Endothelial cell (in vitro differentiated cells): ENCODE measurements at places on chromosomes 2 and 18.

- DNase-seq = no peak
These were observed at the start of gene XDH for GRCh38 chr2:31414601-31415241. Gene XDH (minus strand): TSS chr2:31414742. CDS start chr2:31414666, 76 bp downstream.

GRCh38 chr2:231134910-231135655 lies 10.2 kb upstream of the HTR2B start:
- DNase-seq = no peak

DNA sequence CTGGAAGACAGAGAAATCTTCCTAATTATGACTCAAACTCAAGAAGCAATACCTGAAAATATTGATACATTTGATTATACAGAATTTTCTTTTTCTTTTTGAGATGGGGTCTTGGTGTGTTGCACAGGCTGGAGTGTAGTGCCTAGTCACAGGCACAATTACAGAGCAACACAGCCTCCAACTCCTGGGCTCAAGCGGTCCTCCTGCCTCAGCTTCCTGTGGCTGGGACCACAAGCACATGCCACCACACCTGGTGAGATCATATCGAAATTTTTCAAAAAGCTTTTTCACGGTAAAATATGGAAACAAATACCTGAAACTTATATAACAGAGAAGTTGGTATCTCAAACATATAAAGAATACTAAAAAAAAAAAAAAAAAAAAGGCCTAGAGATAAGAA lies 27.9 kb downstream of the TGFBRAP1 start:
- no peak for DNase-seq

GRCh38 chr2:182655750-182656149 lies 60.3 kb upstream of the DNAJC10 start:
- no peak for DNase-seq

DNA sequence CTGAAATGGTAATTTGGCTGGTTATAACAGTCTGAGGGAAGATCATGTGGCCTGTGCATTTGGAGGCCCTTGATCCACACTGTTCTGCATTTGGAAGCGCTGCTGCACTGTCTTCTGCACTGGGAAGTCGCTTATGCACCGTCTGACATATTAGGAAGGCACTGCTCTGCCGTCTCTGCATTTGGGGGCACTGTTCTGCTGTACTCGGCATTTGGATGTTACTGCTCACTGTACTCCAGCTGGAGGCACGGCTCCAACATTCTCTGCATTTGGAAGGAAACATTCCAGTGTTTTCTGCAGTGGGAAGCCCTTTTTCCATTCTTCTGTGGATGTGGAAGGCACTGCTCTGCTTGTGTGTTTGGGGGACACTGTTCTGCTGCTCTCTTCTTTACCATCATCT lies 9.6 kb upstream of the PROM2 start:
- no peak for DNase-seq

DNA sequence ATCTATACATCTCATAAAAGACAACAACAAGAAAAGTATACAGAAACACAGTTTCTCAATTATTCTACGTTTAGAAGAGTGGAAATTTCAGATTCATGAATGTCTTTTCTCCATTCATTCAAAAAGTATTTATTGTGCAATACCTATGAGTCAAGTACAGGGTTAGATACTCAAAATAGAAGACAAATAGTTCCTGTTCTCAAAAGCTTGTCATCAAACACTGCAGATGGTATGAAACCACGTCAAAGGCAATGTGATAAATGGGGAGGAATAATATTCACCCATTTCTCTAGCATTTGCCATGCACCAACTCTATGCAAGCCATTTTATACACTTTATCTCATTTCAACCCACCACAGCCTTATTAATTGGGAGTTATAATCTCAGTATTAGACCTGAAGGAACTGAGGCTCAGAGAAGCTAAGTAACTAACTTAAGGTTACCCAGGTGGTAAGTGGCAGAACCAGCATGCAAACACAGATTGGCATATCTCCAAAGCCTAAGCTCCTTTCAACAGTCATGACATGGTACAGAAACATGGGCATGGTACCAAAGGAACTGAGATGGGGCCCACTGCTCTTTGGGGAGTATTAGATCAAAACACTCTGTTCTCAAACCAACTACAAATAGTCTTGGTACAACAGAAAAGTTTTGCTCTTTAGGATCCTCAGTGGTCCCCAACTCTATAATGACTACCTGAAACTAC lies 67.2 kb upstream of the NPAS2 start:
- DNase-seq = no peak

GRCh38 chr18:58231930-58232329 lies 187.9 kb downstream of the NEDD4L start:
- DNase-seq = no peak

- no peak for DNase-seq
These were observed 125.2 kb downstream of the RTP5 start for GRCh38 chr2:241994556-241995213.

GRCh38 chr2:234272069-234272850 lies 221.8 kb downstream of the SPP2 start:
- no peak for DNase-seq

GRCh38 chr2:203802342-203803052 lies 65.1 kb upstream of the CTLA4 start:
- no peak for DNase-seq

DNA sequence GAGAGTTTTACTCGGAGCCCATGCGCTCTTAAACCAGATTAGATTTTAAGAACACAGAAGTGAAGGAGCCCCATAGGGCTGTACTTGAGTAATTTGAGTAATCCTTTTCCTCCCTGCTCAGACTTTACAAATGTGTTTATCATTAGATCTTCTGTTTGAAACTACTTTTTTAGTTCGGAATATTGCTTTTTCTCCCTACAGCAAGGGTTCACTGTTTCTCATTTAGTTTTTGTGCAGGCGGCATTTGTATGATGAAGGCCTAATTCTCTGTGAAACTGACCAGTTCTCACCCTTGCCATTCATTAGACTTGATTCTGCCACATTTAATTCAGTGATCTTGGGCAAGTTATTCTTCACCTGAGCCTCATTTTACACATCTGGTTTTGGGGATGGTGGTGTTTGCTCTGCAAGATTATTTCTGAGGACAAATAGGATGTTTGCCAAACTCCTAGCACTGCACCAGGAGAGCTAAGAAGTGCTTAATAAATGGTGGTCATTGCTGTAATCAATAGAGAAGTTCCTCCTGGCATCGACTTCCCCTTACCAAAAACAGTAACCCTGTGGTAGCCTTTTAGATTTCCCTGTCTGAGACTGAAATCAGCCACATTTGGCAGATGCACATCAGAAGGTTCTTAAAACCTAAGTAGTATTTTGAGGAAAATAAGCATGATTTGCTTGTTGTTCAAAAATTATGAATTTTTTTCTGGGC lies 2.2 kb downstream of the B3GNT2 start:
- DNase-seq = no peak

DNA sequence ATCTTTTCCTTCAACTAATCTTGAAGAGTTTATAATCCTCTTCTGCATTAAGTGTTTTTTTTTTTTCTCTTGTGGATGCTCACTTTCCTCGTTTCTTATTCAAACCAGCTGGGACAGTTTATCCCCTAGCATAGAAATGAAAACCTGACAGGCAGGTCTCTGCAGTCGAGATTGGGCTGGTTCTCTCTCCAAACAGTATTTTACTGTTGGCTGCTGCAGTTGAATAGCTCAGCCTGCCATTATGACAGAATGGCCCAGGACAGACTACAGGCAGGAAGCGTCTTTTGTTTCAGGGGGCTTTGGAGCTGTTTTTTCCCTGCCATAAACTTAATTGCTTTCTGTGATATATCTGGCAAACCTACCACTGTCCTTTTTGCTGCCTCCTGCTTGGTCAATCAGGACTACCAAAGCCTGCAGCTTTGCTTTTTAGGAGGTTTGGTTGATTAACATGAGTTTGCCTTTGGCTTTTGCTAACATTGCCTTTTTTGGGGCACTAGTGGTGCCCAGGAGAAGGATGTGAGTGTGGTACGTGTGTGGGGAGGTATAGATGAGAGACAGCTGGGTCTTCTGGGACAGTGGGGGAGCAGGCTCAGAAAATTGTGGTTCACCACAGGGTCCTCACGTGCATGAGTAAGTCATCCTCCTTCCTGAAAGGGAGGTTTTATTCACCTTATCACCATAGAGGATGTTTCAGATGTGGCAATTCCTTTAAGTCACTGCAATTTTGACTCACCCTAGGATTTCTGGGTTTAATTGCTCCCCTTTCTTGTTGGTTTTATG lies 128.7 kb downstream of the LYPD6B start:
- DNase-seq = no peak

GRCh38 chr18:68104036-68104435 lies 587.5 kb upstream of the DSEL start:
- DNase-seq = no peak

DNA sequence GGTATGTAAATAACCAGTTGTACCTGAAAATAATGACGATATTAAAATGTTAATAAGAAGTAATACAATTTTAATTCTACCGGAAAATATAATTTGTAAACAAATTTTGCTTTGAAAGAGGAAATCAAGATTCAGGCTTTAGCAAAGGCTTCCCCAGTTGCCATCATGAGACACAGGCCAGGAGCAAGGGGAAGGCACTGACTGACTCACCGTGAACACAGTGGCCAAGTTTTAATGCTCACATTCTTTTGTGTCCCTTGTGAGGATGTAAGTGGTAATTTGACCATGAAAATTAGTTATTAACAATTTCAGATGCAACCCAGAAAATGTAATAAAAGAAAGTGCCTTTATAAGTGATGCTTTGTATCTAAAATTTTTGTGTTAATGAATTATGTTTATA lies 164.1 kb downstream of the GREB1L start:
- no peak for DNase-seq

DNA sequence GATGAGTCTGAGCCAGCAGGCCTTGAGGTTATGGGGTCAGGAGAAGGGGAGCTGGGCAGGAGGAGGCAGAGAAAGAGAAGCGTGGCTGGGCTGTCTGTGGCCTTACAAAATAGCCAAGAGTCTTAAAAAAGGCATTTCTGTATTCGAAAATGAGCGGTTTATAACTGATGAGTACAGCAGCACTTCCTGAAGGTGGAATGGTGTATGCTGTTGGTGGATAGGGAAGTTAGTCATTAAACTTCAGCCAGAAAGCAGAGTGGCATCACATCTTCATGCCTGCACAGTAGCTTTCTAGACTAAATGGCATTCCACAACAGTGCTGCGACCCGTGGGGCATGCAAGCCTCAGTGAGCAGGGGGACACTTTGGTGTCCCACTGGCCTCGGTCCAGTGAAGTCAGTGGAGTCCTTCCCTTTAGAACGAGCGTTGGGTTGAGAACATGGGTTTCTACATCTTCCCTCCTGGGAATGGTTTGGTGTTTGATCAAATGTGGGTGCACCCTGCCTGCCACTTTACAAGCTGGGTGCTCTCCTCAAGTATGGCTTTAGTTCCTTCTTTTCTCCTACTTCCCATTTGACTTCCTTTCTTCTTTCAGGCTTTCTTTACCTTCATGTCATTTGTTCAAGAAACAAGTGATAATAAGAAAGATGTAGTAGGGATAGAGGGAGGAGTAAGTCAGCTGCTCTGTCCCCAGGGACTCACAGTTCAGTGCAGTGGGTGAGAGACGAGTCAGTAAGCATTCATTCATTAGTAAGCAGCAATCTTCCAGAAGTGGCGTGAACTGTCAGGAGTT lies 96.3 kb downstream of the ARMC9 start:
- no peak for DNase-seq

DNA sequence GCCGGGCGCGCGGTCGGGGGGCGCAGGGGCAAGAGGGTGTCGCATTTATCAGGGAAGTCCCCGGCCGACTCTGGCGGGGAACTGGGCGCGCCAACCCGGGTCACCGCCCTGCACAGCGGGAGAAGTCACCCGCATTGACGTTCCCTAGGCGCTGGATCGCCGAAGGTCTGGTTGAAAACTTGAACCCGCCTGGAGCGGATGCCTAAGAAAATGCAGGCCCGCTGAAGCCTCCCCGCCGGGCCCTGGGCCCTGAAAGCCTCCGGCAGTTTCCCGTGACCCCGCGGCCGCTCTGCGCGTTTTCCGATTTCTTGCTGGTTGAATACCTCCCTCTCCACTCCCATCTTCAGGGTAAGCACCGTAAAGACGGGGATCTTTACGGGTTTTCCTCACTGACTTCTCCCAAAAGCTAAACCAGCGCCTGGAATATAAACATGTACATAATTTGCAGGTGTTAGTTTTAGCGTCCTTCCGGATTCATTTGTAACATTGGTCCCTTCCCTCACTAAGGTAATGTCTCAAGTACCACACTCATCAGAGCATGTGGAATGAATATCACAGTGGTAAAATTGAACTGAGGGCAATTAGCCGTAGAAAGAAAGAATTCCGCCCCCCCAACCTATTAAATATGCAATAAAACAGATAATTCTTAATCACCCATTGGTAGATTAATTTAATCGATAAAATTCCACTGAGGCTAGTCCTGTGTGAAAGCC lies 675 bp upstream of the SPIRE1 start:
- DNase-seq = peak; percentile 64

- DNase-seq = no peak
These were observed 105.0 kb downstream of the COL6A3 start for GRCh38 chr2:237309011-237309410.

GRCh38 chr2:99700482-99701398 lies 210.9 kb upstream of the REV1 start:
- no peak for DNase-seq

GRCh38 chr2:38116762-38117161 lies 40.8 kb upstream of the CYP1B1 start:
- DNase-seq = no peak

- no peak for DNase-seq
These were observed 7.6 kb upstream of the KCTD1 start for GRCh38 chr18:26555804-26556553.

- DNase-seq = no peak
These were observed 594.9 kb upstream of the ID2 start for GRCh38 chr2:8086796-8087479.

DNA sequence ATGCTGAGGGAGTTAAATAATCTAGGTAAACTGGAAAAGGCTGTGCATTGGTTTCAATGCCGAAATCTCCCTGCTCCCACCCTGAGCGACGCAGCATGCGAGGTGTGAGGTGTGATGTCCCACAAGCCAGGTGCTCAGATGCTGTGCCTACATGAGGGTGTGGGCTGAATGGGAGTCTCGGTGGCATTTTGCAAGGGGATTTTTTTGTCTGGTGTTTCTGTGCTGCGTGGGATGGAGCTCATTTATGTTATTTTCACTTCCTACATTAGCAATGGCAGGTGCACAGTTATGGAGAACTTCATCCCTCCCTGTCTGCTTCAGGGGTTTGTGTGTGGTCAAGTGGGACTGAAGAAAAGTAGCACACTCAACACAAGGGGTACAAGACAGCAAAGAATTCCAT lies 110.2 kb upstream of the CCDC68 start:
- no peak for DNase-seq

GRCh38 chr18:59954755-59955156 lies 55.0 kb downstream of the PMAIP1 start:
- DNase-seq = no peak

DNA sequence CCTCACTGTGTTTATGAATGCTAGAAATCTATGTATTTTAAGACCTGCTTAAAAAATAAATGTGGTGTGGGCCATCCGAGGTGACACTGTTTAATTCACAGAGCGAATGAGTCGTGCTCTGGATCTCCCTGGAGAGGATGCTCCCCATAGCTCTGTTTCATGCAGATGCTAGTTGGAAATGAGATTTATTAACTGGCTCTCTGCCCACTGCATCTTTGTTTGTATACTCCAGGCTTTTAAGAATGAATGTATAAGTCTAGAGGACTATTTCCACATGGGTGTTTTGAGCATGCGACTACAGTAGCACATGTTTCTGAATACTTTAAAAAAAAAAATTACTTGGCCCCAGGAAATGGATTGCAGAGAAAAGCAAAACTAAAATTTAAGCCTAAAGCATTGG lies 3.9 kb downstream of the MAPRE2 start:
- DNase-seq = no peak

- no peak for DNase-seq
These were observed 17.9 kb downstream of the XPO1 start for GRCh38 chr2:61520261-61520660.

- peak; percentile 44 for DNase-seq
These were observed 138.4 kb downstream of the OTX1 start for GRCh38 chr2:63189026-63189425.
